ENCODE measurements at places on chromosomes 16 and 17.

DNA sequence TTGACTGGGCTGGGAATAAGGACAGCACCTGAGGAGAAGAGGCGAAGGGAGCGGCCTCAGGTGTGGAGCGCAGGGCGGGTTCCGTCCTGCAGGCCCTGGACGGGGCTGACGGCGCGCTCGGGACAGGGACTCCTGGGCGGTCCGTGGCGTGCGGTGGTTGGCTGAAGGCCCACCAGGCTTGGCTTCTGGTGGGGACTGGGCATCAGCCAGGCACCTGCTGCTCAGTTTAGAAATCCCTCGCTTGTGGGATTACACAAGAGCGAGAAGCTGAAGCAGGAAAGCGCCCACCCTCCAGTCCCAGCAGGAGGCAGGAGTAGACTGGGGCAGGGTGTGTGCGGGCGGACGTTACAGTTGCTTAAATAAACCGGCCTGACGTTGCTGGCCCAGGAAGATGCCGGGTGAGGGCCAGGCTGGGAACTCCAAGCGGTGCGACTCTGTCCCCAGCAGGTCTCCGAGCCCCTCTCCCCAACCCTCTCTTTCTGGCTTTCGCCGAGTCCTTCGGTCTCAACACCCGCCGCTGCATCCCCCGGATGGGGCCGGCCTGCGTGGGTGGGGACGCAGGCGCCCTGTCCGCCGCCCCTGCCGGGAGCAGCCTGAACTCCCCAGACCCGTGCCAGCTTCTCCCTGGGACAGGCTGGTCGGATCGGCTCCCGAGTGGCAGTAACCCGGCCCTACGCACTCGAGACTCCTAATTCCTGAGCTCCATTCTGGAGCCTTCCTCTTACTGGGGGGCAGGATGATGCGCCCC is 639 bp downstream of the MIF4GD start:
- no peak for DNase-seq

DNA sequence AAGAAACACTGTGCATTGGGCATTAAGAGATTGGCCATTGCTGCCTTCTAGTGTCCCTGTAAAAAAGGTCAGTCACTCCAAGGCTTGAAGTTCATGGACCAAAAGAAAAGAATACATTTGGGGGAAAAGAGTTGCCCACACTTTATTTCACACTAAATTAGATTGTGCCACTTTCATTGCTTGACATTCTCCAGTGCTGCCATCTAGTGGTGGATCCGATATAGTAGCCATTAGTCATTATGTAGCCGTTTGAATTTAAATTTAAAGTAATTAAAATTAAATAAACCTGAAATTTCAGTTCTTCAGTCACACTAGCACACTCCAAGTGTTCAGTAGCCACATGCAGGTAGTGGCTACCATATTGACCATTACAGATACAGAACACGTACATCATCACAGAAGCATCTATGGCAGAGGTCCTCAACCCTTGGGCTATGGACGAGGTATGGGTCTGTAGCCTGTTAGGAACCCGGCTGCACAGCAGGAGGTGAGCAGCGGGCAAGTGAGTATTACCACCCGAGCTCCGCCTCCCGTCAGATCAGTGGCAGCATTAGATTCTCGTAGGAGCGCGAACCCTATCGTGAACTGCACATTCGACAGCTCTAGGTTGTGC is 21.9 kb upstream of the CDH5 start:
- peak; percentile 23 for DNase-seq

DNA sequence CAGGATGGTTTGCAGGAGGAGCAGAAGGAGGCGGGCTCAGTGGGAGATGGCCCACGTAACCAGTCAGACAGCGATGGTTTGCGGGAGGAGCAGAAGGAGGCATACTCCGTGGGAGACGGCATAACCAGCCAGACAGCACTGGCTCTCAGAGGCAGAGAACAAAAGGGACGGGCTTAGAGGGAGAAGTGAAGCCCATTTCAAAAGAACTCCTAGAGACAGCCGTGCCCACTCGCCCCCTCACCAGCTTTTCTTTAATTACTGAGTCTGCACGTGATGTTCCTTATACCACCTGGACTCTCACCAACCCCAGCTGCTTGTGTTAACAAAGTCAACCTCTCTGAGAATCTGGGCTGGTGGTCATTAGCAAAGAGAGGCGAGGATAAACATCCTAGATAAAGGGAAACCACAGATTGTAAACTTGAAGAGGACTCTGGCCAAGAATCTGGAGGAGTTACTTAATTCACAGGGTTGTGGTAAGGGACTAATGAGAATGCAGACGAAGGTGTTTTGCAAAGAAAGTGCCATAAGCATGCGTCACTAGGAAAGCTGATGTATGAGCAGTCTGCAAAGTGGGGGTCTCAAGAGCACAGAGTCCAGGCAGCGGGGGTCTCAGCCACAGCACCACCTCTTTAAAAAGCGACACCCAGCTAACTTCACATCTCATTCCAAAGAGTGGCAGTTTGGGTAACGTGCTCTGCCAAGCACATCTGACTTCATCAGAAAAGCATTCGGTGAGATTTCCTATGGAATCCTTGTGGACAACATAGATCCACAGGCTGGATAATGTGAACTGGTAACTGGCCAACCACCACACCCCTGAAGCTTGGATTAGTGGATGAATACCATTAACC is 51.7 kb downstream of the NXN start:
- no peak for DNase-seq

DNA sequence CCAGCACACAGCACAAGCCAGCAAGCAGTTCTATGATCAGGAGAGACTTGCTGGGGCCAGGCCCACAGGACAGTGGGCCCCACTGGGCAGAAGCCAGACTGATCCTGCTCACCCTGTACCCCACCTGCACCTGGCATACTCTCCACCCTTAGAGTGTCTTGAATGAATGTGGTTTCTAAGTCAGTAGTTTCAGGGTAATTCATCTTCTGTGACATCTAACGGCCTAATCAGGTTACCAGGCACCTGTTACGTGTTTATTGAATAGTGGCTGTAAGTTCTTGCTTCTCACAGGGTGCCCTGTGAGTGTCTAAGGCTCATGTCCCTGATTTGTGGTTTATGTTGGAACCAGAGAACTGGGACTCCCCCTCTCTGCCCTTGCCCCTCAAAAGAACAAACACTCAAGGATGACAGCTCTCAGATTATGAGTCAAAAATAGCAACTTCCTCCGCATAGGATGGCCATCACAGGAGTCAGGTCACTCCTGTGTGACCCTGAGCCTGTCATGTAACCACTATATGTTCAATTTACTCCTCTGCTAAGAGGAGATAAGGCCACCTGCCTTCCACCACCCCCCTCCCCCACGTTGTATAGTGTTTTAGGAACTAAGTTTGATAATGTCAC is 7.0 kb upstream of the OR2C1 start:
- no peak for DNase-seq

DNA sequence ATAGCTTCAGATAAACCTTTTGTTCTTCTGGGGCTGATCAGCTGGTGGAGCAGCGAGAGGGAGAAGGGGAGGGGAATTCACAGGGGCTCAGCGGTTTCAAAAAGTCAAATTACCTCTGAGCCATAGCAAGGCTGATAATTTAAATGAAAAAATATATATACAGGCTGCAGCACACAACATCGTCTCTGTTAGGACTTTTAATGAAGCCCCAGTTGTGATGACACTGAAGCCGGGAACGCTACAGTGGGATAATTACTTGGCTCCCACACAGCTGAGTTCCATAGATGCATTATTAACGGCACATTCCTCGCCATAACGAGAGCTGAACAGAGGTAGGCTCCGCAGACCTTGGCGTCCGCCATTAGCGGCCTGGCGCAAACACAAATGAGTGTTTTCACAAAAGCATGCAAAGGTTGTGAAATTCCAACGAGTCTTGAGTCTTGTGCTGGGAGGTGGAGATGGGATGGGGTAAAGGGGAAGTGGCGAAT is 216.0 kb downstream of the C16orf78 start:
- no peak for DNase-seq

GRCh38 chr17:82698974-82699442 is 510 bp upstream of the RAB40B start:
- no peak for DNase-seq

DNA sequence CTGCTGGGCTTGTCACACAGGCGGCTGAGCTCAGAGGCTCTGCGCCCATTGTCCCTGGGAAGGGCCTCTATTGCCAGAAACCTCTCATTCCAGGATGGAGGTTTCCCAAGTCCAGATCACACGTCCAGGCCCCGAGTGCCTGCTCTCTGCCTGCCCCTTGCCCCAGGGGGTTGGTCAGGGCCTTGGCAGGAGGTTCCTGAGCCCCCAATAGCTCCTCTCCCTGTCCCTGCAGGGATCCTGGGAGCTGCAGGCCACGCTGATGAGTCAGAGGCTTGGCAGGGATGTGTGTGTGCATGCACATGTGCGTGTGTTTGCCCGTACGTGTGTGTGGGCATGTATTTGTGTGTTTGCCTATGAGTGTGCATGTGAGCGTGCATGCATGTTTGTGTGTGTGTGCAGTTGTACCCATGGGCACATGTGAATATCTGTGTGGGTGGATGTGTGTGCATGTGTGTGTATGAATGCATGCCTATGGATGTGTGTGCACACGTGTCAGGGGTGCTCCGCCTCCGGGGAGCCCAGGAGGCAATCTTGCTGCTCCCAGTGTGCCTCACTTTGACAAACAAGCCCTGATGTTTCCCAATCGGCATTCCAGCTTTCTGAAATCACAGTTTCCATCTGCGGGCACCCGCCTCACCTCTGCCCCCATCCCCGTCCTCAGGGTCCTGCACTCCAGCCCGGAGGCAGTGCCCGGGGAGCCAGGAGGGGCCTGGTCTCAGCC is 98.4 kb upstream of the GSE1 start:
- no peak for DNase-seq

GRCh38 chr16:51755577-51756355 is 604.7 kb upstream of the SALL1 start:
- no peak for DNase-seq

- no peak for DNase-seq
These were observed 1.4 kb downstream of the NSMCE1 start for GRCh38 chr16:27267037-27267677.

DNA sequence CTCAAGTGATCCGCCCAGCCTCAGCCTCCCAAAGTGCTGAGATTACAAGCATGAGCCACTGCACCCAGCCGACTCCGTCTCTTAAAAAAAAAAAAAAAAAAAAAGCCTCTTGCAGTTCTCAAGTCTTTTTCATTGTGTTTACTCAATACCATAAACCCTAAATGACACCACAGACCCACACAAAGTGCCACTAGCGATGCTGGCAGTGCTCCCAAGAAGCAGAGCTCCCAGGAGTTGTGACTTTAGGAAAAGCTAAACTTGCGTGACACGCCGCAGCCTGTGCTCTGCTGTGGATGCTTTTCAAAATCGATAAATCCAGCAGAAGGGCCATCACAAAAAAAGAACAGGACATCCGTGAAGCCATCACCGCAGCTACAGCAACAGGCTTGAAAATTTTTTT is 114.7 kb downstream of the ANKRD11 start:
- no peak for DNase-seq

DNA sequence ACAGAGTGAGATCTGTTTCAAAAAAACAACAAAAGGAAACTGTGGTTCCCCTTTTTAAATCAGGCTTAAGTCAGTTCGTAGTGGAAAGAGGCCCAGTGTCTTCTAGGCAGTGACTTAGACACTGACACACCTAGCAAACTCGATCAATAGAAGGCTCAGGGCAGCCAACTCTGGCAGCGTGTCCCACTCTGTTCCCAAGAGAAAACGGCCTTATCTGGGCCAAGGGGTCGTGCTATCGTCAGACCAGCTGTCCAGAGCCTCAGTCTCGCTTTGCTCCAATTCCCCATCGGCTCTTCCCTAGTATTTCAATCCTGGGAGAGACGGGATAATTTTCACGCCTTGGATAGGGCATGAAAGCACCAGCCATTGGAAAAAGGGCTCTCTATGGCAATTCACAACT is 72.9 kb downstream of the SLC5A11 start:
- no peak for DNase-seq

GRCh38 chr17:65389426-65389825 is 172.0 kb downstream of the AXIN2 start:
- no peak for DNase-seq

- no peak for DNase-seq
These were observed 1.1 kb downstream of the FOXL1 start for GRCh38 chr16:86579268-86580062.

DNA sequence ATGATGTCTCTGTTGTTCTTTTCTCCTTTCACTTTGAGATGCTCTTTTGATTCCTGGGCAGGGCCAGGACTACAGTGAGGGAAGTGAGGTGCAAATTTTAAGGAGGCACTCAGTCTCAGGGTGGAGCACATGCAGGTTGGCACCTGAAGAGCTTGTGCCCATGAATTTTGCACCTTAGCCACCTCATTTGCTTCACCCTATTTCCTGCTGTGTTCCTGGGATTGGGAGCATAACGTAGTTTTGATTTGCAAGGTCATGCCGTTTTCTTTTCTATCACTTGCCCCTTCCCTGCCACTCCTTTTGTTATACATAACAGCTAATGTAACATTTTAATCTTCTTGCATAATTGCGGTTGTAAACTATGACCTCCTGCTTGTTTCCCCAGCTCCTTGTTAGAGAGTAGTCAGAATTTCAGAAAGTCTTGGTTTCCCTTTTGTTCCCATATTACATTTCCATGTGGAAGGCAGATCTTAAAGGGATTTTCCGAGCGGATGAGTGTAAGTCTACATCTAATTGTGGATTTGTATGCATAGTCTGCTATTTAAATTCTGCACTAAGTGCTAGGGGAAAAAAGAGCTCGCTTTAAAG is 9.8 kb downstream of the PMFBP1 start:
- DNase-seq = no peak

GRCh38 chr17:78865682-78866390 is 25.2 kb upstream of the USP36 start:
- DNase-seq = peak; percentile 8

DNA sequence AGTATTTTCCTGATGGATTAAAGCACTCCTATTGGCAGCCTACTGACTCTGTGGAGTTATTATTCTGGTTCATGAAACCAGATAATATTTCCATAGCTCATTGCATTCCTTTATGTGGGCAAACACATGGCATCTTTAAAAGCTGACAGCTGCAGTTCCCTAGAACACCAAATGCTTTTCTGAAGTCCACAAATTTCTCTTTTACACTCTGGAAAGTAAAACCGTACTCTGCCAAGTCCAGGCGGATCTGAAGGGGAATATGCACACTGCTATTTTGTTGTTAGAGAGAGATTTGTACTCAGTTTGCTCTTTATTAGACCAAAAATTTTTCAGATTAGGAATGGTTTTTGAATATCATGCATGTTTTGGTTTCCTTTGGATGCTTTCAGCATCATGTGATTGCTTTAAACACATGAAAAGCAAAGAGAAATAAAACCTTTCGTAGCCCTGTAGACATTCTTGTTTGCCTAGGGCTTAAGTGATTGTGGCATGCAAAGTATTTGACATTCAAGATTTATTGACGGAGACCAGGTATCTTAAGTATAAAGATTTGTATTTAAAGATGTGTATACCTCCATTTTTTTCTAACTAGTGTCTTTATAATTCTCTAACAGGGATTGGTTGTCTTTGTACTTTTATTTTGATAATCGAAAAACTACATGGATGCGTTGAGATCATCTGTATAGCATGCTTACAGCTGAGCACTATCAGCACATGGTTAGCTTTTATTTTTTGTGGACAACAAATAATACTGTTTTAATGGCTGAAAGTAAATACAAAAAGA is 19.5 kb downstream of the SEC14L1 start:
- no peak for DNase-seq

GRCh38 chr17:50060951-50061712 is 5.2 kb downstream of the ITGA3 start:
- no peak for DNase-seq

- no peak for DNase-seq
These were observed 1230.3 kb upstream of the GOT2 start for GRCh38 chr16:59964232-59964924.

- no peak for DNase-seq
These were observed 269.6 kb upstream of the RPL38 start for GRCh38 chr17:73933871-73934270.

GRCh38 chr16:81745704-81746558 is 33.2 kb upstream of the PLCG2 start:
- peak; percentile 63 for DNase-seq

GRCh38 chr16:53457670-53458069 is 23.4 kb downstream of the RBL2 start:
- DNase-seq = peak; percentile 47

Measured in stimulated activated CD4-positive, alpha-beta T cell treated with anti-CD3 and anti-CD28 coated beads, TNF-alpha, amount 100 ng/mL, for 24 hours (primary cell).